ENCODE measurements at places on chromosomes 2 and 18.

DNA sequence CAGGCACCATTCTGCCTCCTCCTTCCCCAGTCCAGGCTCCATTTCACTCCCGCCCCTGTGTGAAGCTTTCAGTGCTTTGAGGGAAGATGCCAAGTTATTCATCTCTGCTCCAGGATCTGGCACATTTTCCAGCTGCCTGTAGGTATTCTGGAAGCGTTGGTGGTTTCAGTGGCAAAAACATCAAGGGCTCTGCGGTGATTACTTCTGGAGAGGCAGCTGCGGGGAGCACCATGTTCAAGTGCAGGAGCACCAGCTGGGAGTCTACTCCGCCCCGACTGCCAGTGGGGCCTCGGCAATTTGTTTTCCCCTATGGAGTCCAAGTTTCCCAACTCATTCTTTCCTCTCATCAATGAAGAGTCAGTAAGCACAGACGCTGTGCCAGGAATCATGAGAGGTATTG lies 211.7 kb downstream of the CLIP4 start:
- DNase-seq, result no peak

DNA sequence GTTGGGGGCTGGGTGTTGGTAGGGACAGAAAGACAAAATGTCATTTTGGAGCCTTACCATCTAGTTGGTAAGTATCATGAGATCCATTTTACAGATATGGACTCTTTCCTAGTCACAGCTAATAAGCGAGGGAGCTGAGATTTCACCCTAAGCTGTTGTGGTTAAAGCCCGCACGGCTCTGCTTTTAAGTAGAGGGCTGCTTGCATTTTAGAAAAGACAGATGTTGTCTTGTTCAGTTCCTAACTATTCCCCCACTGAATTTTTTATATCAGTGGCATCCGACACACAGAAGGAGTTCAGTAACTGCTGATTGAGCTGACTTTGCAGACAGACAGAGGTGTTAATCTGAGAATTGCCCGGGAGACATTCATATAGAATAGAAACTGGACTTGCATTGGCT lies 3.7 kb downstream of the QPCT start:
- DNase-seq, result no peak

DNA sequence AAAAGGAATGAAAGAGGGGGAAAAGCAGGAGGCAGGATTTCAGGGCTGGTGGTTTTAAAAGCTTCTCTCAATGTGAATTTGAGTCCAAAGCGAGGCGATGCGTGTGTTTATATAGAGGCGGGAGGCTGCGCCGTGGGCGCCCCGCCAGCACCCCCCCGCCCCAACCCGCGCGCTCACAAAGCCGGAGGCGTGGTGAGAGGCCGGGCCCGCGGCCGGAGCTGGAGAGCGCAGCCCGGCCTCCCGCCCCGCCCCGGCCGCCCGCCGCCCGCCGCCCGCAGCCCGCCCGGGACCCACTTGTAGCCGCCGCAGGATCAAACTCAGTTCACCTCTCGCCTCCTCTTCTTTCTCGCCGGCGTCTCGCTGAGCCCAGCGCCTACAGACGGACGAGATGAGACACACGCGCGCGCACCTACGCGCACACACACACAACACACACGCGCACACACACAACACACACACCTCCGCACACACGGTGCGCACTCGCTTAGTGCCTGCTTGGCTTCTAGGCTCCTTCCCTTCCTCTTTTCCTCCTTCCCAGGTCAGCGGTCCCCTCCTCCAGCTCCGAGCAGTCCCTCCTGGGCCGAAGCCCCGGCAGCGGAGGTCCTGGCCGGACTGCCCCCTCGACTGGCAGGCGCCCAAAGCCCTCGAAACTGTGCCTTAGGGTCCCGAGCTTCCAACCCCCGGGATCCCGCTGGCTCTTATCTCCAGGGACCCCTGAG lies 1.3 kb upstream of the CYP26B1 start:
- no peak for DNase-seq

DNA sequence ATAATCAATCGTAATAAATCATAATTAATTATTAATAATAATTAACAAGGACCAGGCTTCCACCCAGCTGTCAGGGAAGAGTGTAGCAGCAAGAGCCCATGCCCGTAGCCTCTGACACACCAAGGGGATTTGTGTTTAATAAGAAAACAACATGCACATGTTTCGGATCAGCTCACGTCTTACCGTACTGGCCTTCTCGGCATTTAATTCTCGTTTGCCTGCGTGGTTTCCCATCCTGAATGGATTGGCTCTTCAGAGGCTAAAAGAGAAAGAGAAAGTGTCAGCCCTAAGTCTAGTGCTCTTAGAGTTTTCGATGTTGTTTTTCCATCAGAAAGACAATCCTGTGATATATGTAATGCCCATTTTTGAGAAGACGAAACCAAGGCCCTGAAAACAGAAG lies 27.6 kb downstream of the MBP start:
- no peak for DNase-seq

GRCh38 chr18:69936191-69936558 lies 11.5 kb downstream of the CD226 start:
- no peak for DNase-seq

DNA sequence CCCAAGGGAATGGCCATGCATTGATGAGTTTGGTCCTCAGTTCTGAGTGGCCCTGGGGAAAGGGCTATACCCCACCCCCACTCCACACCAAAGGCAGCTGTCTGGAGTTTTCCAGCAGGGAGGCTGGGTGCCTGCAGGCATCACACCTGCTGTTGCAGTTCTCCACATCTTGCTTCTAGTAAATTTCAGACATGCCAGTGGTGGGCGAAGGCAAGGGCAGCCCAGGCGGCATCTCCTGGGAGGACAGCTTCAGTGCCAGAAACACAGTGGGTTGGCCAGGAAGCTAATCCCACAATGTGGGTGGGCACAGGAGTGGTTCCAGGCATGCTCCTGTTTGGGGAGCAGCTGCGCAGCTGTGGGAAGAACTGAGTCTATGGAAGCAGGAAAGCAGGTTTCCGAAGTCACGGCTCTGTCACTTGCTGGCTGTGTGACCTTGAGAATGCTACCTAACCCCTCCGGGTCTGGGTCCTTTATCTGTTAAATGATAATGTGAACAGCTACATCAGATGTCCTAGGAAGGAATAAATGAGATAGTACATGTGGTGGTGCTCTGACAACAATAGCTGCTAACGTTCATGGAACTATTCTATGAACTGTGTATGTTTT lies 84.6 kb upstream of the SPTBN1 start:
- no peak for DNase-seq

GRCh38 chr2:126901459-126901858 lies 2.8 kb downstream of the TEX51 start:
- DNase-seq, result no peak
